ENCODE measurements at places on chromosomes 4 and X.

GRCh38 chrX:115134382-115134781 lies 54.8 kb upstream of the RBMXL3 start:
- no peak for DNase-seq

- no peak for DNase-seq
Observed at GRCh38 chr4:35939751-35940150, 304.6 kb downstream of the ARAP2 start.

GRCh38 chr4:119209586-119209985 lies 2.9 kb upstream of the USP53 start:
- no peak for DNase-seq

GRCh38 chr4:143294310-143294709 lies 42.4 kb upstream of the GAB1 start:
- no peak for DNase-seq

DNA sequence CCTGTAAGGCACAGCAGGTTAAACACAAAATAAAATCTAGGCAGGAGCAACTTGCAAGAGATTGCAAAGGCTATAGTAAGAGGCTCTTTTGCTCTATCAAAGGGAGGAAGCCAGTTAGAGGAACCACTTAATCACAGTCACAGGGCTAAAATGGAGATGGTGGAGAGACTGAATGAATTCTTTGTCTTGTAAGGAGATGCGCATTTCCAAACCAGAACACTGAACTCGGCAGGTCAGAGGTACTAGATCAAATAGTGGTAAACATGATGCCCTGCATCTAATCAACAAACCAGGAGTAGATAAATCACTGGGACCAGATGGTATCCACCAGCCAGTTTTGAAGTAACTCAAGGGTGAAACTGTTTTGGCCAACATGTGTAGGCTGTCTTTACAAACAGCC lies 55.8 kb downstream of the GPC4 start:
- DNase-seq = no peak

DNA sequence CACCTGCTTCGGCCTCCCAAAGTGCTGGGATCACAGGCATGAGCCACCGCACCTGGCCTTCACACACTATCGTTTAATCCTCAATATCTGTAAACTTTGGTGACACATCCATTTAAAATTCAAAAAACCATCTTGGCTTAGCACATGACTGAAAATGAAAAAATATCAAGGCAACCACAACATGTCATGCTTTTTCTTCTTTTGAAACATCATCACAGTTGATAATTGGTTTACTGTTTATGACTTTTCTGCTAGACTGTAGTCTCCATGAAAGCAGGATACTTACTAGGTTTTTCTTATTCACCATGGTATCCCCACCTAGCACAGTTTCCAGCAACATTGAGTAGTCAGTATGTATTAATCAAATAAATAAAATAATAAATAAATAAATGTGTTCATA lies 11.0 kb downstream of the GNRHR start:
- DNase-seq = no peak

GRCh38 chrX:154547245-154548027 lies at the start of gene IKBKG:
Gene IKBKG (plus strand): TSS chrX:154547620. CDS start chrX:154552003, 4,383 bp downstream.
- peak; percentile 68 for DNase-seq

- peak; percentile 77 for DNase-seq
Observed at GRCh38 chr4:140152751-140153418, 1.1 kb downstream of the MAML3 start.

GRCh38 chr4:24646798-24647460 lies 62.6 kb upstream of the DHX15 start:
- no peak for DNase-seq

DNA sequence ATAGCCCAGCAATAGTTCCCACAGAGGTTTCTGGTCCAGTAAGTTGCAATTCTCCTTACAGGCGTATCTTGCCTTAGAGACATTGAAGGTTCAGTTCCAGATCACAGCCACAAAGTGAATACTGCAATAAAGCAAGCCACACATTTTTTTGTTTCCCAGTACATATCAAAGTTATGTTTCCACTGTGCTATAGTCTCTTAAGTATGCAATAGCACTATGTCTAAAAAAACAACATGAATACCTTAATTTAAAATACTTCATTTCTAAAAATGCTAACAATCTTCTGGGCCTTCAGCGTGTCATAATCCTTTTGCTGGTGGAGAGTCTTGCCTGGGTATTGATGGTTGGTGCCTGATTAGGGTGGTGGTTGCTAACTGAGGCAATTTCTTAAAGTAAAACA lies 659.1 kb downstream of the GRID2 start:
- DNase-seq = no peak

DNA sequence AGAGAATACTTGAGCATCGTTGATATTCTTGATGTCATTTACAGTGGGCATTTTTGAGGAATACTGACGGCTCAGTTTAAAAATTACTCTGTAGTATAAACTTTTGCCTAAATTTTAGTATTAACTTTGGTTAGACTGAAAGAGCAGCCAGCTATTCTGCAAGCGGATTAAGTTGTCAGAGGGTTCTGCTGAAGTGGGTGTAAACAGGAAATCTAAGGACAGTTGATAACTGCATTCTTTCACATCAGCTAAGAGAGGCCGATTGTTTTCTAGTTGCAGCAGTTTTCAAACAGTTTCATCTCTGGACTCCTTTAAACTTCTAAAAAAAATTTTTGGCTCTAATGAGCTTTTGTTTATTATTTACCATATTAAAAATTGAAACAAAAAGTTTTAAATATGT lies 149.6 kb downstream of the RAPGEF2 start:
- DNase-seq = no peak

GRCh38 chrX:85243155-85243554 lies 424 bp downstream of the SATL1 start:
- no peak for DNase-seq

- no peak for DNase-seq
Observed at GRCh38 chr4:95674521-95674981, 125.8 kb upstream of the UNC5C start.

DNA sequence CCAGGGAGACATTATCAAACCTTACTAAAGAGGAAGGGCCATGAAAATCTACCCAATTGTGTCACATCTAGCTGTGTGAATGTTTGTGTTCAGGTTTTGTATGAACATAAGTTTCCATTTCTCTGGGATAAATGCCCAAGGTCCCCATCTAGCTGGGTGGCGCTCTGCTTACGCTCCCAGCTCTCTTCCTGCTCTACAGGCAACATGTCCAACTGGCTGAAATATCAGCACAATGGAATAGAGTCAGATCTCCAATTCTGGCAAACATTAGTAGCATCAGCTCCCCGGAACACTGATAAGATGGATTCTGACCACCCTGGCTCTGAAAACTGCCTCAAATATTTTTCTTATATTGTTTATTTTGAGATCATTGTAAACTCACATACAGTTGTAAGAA lies 74.8 kb downstream of the IRF2 start:
- no peak for DNase-seq

DNA sequence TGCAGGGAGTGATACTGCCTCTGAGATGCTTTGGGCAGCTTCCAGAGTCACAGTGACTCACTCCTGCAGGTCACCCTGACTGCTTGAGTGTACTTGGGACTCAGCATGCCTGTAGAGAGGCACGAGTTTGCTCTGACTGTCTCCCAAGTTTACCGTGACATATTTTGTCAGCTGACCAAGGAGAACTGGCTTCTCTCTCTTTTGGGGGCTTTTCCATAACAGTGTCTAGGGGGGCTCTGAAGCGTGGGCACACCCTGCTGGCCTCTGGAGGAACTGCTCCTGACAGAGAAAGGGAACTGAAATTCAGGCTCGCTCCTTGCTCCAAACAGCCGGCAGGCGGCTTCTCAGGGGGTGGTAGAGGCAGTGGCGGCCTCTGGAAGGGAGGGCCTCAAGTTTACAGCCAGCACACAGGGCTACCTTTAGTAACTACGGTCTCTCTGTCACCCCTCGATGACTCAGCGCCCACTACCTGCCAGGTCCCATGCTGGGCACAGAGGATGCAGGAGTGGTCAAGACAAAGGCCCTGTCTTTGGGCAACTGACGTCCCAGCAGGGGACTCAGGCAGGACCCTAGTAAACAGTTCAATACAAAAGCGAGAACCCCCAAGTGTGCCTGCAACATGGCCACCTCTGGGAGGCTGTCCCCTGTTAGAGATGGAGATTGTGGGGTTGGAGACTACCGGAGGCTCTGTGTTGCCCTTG lies 17.8 kb downstream of the ZNF185 start:
- DNase-seq = no peak

- DNase-seq = peak; percentile 68
Observed at GRCh38 chr4:1171311-1172227, 814 bp downstream of the SPON2 start.

DNA sequence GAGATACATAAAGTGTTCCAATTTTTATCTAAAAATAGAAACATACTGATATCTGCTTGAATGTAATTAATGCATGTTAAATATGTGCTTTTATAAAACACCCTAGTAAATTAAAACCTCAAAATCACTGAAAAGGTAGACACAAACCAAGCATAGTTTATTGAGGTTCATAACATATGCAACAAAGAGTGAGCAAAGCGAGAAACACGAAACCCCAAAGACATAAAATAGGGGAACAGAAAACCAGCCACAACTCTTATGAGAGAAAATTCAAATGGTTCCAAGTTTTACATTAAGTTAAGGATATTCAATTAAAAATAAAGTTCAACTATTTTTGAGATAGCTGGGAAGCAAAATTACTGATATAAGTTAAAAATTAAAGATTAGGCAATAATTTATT lies 336.4 kb upstream of the AGA start:
- no peak for DNase-seq

GRCh38 chr4:3313556-3314228 lies 20.9 kb downstream of the RGS12 start:
- DNase-seq = no peak

DNA sequence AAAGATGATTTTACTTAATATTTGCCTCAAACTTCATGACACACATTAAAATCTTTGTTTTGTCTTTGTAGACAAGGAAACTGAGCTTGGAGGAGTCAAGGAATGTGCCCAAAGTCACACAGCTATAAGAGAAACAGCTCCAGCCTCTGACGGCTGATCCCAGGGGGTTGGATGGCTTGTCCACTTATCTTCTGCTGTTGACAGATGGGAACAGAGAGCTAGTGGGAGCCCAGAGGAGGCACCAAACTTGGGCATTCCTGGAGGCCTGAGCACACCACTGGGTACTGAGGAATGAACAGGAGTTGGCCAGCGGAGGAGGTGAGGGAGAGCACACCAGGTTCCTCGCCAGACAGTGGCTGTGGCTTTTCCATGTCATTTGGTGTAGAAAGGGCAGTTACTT lies 56.4 kb upstream of the GPR78 start:
- no peak for DNase-seq

Measured in spinal cord (tissue), 10 donors.